Tibial nerve (tissue), 4 donors: ENCODE measurements at places on chromosomes 13 and 19. TPM values are rescaled to one million over a fixed set of nuclear protein-coding genes. Genes with fewer than 3 reads are reported as not detected.

Gene ACTMAP
- total RNA-seq, result 4.8 TPM

DNA sequence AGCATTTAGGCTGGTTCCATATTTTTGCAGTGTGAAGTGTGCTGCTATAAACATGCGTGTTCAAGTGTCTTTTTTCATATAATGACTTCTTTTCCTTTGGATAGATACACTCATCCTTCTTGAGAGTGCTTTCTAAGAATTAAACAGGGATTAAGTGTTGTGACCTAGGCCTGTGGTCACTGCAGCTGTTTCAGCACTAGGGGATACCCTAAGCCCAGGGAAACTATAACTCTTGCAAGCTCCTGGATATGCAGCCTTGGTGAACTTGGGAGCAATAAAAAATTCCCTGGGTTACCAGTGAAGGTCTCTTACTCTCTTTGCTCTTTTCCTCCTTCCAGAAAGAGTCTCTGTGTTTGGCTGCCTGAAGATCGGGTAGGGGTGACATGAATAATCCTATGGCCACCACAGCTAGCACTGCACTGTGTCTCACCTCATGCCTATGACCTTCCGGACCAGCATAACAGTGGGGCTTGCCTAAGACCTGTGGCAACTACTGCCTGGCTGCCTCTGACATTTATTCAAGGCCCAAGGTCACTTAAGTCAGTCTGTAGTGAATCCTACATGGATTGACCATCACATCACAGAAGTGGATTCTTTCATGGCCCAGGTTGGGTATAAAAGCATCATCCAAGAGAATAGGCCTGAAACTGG is 799.7 kb downstream of the DACH1 start:
- no peak for DNase-seq

DNA sequence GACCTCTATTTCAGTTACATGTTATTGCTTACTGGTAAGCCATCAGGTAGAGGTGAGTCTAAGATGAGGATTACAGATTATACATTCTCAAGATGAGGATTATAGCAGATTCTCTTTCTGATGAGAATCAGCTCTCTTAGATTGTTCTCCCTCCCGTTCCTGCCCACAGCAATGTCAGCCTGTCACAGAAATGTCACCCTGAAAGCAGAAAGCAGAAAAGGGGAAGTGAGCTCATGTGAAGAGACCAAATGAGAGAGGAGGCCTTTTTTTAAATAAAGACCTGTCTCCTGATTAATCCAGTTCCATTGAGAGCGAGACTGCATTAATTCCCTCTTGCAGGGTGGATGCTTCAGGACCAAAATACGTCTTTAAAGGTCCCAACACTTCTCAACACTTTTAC is 445.6 kb downstream of the KCTD12 start:
- no peak for DNase-seq

GRCh38 chr19:6393983-6394412 is 1.0 kb upstream of the GTF2F1 start:
- DNase-seq, result no peak

- DNase-seq, result no peak
Observed at GRCh38 chr19:18670312-18670711, 13.2 kb upstream of the CRTC1 start.

- no peak for DNase-seq
Observed at GRCh38 chr13:50141375-50141975, 126.2 kb downstream of the KCNRG start.

DNA sequence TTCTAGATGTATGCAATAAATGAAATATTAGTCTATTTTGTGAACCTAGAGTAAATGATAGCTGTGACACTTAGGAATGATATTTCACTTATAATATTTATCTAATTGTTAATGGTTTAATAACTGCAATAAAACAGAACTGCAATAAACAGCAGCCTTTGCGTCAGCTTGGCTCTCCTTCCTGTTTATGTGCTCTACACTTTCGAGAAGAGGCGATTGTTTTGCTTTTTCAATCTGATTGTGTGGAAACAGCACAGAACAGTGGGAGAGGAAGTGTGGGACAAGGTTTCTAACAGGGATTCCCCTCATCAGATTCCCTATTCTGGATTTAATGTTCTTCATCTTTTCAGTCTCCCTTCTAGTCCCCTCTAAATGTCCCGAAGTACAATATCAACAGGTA is 17.3 kb upstream of the TRPC4 start:
- no peak for DNase-seq

- peak; percentile 82 for DNase-seq
Observed at GRCh38 chr19:53792721-53793433, 31.2 kb downstream of the NLRP12 start.
